ENCODE measurements at places on chromosomes 7 and 10.

DNA sequence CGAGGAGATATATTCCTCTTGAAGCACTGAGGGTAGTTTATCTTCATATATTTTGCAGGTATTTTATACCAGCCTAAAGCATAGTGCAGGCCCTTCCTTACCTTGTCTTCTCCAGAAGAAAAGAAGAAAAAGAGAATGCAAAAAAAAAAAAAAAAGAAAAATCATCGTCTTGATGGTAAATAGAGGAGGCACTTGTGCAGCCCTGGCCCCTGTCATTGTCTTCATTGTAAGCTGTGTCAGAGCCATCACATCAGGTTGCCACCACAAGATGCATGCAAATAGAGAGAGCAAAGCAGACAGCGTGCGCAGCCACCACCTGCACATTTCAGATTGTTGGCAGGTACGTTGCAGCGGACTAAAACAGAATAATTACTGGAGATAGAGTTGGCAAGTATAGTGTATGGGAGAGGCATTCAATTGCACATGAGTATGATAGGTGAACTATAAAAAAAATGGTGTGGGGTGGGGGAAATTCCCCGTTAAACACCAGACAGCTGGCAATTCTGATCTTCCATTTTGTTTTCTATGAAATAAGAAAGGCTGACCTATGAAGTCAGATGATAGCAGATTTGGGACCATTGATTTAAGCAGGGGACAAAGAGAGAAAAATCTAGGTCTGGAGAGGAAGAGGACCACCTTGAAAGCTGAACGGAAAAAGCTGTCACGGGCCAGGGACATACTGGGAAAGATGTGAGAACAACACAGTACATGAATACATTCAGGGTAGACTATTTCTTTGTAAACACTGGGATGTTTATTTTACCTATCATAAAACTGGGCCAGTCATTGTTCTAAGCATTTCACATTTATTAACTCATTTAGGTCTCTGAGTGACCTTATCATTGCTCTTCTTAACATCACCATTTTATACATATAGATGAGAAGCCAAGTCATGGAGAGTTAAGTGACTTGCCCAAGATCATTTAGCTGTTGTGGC is 306.3 kb upstream of the SP8 start:
- no peak for DNase-seq

DNA sequence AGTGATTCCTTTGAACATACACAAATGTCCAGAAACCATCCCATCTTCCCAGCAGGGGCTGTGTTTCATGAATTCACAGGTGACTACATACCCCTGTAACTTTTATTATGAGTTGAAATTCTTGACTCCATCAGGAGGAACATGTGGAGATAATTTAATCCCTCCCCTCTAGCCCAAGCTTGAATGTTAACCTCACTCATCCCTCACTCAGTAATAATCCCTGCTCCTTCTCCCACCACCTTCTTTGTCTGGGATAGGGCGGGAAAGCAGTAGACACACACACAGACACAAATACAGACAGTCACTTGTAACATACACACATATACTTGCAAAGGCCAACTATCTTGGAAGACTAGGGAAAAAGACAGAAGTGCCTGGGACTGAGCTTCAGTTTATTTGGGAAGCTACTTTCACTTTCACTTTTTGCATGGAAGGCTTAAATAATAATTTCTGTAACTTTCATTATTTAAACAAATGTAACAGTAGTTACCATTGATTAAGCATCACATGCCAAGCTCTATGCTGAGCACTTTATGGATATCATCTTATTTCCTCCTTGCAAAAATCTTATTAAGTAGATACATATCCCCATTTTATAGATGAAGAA is 7.3 kb downstream of the AASS start:
- no peak for DNase-seq

GRCh38 chr7:157558516-157558874 is 221.7 kb downstream of the DNAJB6 start:
- DNase-seq = no peak

DNA sequence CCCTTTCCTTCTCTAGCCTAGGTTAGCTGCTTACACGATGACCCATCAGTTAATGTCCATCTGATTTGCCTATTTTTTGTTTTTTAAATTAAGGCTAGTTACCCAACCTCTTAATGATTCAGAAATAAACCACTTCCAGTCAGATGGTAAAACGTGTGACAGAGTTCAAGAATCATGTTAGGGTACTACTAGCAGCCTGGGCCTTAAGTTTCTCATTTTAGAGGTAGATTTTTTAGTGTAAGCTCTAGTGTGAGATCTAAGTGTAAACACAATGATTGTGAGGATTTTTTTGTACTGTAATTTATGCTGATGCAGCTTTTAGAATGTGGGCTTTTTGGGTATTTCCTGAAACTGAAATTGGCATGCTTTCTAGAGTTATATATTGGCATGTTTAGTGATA is 130.0 kb downstream of the CDK14 start:
- no peak for DNase-seq

GRCh38 chr7:121307021-121307574 is 21.7 kb upstream of the WNT16 start:
- DNase-seq = no peak

All from cortex of kidney (tissue), 1 donor.